ENCODE measurements at places on chromosomes 6 and 20. TPM values are rescaled to one million over a fixed set of nuclear protein-coding genes. Genes with fewer than 3 reads are reported as not detected.
A peak's percentile ranks its signal among the peaks of the same experiment; 100 is the strongest.

The BACH2 gene
- total RNA-seq: 4.4 TPM

The PLN gene
- total RNA-seq: 0.36 TPM

The RIPK1 gene
- 28.0 TPM for total RNA-seq

The C20orf144 gene
- total RNA-seq: under 0.01 TPM

DNA sequence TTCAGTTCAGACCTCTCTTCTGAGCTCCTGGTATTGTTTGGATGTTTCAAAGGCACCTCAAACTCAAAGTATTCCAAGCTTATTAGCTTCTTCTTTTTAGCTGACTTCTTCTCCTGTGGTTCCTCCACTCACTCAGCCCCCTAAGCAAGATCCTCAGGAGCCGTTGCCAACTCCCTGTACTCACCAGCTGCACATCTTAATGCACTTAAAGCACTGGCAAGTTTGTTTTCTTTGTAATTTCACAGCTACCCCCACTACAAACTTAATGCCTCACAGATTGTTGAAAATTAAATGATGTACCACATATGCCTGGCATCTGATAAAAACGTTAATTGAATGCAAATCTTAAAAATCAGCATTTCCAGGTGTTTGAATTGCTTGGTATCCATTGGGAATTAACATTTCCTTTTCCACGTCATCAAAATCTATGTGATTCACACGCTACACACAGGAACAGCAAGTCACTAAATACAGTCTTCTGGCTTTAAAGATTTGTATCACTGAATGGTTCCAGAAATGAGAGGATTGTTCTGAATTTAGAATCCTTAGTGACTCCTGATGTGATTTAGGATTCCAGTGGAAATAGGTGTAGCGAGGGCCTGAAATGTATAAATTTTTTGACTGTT, 24.5 kb downstream of the CALHM6 start:
- no peak for DNase-seq

DNA sequence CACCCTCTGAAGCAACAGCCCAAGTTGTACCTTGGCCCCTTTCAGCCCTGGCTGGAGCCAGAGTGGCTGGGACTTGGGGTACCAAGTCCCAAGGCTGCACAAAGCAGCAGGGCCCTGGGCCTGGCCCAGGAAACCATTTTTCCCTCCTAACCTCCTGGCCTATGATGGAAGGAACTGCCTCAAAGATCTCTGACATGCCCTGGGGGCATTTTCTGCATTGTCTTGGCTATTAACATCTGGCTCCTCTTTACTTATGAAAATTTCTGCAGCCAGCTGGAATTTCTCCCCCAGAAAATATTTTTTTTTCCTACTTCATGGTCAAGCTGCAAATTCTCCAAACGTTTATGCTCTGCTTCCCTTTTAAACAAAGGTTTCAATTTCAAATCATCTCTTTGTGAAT, 269.4 kb upstream of the CDYL start:
- DNase-seq: no peak

GRCh38 chr20:46151936-46152335, 33.8 kb downstream of the CD40 start:
- peak; percentile 51 for DNase-seq

DNA sequence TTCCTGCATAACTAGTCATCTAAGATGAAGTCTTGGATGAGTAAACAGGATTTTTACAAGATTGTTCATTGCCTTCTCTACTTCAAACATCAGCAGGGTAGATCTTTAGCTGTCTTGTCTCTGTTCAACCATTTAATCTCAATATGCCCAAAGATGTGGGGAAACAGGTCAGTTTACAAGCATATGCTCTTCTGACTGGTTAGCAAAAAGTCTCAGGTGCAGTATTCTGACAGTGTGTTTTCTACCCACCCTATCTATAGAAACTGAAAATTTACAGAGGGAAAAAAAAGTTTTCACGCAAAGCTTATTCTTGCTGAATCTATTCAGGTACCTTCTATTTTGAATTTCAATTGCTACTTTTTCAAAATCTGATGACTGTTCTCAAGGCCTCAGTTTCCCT, 29.0 kb downstream of the MAP3K5 start:
- no peak for DNase-seq

- no peak for DNase-seq
Measured at GRCh38 chr6:92559003-92559402, 860.4 kb downstream of the EPHA7 start.

- DNase-seq: no peak
Measured at GRCh38 chr6:127768223-127768622, 132.6 kb downstream of the THEMIS start.

DNA sequence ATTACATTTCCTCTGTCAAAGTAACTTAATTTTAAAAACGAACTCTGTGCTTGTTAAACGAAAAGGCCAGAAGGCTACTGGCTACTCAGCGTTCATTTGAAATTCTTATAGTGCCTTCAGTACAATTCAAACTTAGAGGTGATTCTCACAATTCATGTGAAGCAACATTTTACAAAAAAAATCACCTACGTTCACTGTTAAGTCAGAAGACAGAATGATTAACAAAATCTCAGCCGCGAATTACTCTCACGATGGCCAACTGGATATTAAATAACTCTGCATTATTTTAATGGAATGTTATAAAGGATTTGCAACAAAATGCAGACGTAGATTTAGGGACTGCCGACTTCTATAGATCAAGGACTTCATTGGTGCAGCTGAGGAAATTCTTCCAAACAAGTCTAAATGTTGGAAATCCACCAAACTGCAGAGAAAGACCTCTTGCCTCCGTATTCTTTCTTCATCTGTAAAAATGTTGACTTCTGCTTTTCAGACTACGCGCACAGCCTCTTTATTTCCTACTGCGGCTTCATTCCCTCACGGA, 1.6 kb upstream of the QKI start:
- DNase-seq: no peak

GRCh38 chr6:64815718-64816117, 891.3 kb downstream of the EYS start:
- no peak for DNase-seq

GRCh38 chr6:5537967-5538366, 276.7 kb downstream of the FARS2 start:
- no peak for DNase-seq
